ENCODE measurements at places on chromosomes 2 and 18.

DNA sequence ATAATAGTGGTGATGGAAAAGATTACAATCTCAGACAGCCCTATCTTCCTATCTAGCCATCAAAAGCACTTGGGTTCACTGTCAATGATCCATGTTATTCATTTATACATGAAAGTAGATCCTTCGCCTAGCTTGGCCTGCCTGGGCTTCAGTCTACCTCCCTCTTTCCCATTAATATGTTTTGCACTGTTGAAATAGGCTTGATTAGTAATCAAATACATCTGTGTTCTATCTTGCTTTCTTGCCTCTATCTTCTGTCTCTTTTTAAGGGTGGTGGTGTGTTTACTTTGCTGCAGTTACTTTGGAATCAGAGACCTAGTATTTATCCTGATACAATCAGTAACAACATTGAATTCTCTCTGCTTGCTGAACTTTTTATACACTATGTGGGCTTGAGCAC lies 521.2 kb downstream of the TNS1 start:
- DNase-seq, result no peak

GRCh38 chr2:127578411-127578810 lies 42.9 kb downstream of the MYO7B start:
- DNase-seq, result no peak

DNA sequence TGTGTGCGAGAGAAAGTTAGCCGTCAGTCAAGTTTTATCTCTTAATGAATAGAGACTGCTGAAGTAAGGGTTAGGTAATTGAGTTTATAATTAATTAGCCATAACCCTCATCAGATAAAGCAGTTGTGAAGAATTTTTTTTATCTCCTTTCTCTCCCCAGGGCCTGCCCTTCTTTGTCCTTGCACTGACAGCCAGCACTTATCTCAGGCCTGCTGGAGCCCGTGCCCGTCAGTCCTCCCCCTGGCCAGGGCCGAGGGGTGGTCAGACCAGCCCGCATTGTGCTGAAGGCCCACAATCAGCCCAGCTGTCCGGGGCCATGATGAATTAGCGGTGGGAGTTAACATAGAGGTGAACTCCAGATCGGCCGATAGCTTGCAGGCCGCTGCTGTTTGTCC lies 315.7 kb downstream of the GBX2 start:
- DNase-seq, result no peak

GRCh38 chr2:139296672-139297209 lies 516.6 kb upstream of the NXPH2 start:
- no peak for DNase-seq

- no peak for DNase-seq
Measured at GRCh38 chr2:24410976-24411375, 50.6 kb upstream of the ITSN2 start.

GRCh38 chr2:176093145-176093897 lies 800 bp downstream of the HOXD13 start:
- no peak for DNase-seq

GRCh38 chr2:168574856-168575630 lies 119.0 kb downstream of the CERS6 start:
- peak; percentile 12 for DNase-seq

DNA sequence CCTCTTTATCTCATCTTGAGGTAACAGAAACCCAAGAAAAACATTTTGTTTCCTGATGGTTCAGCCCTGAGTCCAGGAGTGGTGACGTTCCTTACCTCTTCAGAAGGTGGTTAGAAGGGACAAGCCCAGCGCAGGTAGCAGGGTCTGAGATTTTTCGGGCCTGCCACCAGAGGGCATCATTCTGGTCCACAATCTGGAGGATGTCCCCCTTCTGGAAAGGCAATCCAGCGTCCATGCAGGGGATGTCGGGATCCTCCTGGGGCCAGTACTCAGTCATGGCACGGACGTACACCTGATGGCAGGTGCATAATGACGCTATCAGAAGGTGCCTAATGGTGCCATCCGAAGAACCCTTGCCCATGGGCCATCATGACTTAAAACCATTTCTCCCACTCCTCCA lies 17.7 kb downstream of the MPP4 start:
- DNase-seq, result no peak

DNA sequence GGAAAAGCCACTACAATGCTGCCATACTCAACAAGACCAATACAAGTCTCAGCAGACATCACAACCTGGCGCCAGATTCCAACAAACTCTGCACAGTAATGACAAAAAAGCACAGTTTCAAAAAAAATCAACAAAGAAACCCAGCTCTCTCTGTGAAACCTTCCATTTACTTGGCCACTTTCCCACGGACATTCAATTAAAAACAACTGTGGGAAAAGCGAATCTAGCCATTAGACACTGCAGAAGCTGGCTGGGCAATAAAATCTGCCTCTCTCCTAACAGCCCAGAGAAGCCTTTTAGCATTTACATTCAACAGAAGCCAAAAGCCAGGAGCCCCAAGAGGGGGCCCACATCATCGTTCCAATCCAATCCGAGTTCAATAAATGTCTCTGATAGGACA lies 128.9 kb downstream of the HDAC4 start:
- no peak for DNase-seq

GRCh38 chr2:27857417-27858172 lies 32.6 kb downstream of the RBKS start:
- no peak for DNase-seq

DNA sequence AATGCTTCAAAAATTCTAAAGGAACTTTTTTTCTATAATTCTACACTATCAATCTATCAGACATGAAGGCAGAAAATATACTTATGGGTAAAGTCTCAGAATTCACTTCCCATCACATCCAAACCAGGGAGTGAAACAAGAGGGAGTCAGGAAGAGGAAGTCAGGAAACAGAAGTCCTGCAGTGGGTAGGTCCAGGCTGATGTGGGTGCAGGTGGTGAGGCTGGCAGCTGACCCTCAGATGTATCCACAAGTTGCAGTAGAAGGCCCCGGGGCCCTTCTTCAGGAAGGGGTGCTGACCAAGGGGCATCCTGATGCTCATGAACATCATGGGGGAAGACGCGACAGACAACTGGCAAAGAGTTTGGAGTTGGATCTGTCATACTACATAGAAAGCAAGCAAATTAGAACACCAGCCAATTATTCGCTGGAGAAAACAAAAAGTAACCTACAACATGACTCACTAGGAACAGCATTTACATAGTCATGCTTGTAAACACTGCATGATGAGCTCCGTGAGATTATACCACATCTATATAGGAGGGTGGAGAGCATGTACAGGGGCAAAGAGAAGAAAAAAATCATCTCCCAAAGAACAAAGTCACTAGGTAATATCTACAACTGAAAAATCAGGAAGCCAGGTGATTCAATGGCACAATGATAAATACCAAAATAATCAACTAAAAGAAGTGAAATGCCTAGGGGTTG lies 4.2 kb downstream of the UXS1 start:
- DNase-seq, result no peak

DNA sequence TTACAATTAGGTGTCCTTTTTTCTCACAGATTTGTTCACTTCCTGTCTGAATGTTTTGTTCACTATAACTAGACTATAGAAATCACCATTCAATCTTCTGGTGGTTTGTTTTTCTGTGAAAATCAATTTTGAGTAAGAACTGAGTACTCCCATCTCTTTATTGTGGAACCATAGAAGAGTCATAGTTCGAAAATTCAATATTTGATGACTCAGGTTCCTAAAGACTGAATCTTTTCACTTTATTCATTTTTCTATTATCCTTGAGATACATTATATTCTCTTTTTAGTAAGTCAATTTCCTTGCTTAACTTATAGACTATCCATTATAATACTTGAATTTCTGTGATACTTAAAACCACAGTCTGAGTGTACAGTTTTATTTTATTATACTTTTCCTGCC lies 49.3 kb upstream of the KCNH7 start:
- no peak for DNase-seq

- DNase-seq, result no peak
Measured at GRCh38 chr2:220275454-220275853, 648.0 kb downstream of the SLC4A3 start.

- no peak for DNase-seq
Measured at GRCh38 chr2:152472481-152472887, 137.5 kb downstream of the FMNL2 start.

GRCh38 chr2:241692448-241692847 lies 5.8 kb upstream of the DTYMK start:
- no peak for DNase-seq

GRCh38 chr2:67532387-67532786 lies 135.3 kb downstream of the ETAA1 start:
- no peak for DNase-seq

DNA sequence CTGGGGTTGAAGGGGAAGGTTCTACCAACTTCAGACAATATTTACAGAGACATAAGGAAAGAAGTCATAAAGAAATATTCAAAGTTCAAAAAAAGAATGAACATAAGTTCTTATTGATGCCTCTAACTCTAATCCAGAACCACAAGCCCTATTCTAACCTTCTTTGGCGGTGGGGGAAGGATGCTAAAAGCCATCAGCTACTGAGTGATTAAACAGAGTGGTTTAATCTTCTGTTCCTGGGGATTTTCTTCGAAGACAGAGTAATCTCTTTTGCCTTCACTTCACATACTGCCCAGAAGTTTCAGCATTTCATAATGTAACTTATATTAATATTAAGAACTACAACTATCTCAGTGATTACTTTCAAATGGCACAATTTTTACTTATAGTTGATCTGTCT lies 51.2 kb upstream of the TXNDC2 start:
- no peak for DNase-seq

DNA sequence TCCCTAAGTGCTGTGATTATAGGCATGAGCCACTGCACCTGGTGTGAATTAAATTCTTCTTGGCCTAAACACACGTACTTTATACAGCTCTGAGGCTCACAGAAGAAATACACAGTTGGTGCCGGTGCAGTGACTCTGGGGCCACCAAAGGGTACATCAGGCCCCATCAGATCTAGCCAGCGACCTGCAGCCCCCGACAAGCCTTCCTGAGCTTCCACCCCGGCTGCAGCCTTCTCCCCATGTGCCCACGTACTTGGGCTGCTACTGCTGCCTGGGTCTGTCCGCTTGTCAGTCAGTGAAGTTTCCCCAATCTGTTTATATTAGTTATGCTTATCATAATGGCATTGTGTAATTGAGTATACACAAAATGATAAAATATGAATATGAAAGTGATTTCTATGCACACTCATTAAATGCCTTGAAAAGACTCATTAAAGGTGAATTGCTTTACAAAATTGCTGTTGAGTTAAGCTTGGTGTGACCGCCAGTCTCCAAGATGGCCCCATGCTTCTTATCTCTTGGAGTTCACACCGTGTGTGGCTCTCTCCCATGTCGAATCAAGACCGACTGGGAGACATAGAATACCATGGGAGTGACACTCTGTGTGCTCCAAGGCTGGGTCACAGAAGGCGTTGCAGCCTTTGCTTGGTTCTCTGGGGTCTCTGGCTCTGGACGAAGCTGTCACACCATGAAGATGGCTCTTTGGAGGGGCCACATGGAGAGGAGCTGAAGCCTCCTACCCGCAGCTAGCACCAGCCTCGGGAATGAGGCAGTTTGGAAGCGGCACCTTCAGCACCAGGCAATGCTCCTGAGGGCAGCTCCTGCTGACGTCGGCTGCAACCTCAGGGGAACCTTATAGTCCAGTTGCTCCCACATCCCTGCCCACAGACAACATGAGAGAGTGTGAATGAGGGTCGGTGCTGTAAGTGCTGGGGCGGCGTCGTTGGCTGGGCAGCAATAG lies 29.2 kb upstream of the HPCAL1 start:
- DNase-seq, result no peak

All from DMS153 (cell line).